C1 segment of cervical spinal cord (tissue), 14 donors: ENCODE measurements at places on chromosomes 11 and 22.

GRCh38 chr11:116686866-116687265 lies 85.9 kb downstream of the BUD13 start:
- no peak for DNase-seq

DNA sequence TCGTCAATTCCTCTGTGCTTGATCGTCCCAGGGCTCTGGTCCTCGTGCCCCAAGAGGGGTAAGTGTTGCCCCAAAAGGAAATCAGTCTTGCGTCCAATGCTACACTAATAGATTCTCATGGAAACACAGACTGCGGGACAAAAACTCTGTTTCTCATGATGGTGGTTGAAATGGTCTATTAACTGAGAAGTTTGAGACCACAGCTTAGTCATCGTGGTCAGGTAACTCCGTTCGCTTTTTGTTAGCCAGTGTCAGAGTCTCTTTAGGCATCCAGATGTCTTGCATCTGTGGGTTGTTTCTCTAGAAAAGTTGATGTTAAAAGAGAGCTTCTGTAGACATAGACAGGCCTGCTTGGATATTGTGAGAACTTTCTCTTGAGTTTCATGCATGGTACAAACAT lies 104.6 kb upstream of the SORL1-AS1 start:
- DNase-seq = no peak

GRCh38 chr11:88208745-88209144 lies 33.5 kb upstream of the RAB38 start:
- no peak for DNase-seq

DNA sequence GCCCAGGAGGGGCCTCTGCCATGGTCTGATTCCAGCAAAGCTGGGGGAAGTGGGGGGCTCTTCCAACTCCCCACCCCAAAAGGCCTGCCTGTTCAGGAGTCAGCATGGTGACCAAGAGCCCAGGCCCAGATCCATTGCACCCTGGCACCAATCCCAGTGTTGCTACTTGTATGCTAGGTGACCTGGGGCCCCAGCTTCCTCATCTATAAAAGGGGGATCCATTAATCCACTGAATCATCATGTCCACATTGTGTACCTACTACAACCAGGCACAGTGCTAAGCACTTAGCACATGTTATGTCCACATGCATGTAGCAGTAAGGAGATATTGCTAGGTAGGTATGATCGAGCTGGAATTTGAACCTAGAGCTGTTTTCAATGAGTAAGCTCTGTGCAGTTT lies 2.0 kb downstream of the SYT12 start:
- no peak for DNase-seq

DNA sequence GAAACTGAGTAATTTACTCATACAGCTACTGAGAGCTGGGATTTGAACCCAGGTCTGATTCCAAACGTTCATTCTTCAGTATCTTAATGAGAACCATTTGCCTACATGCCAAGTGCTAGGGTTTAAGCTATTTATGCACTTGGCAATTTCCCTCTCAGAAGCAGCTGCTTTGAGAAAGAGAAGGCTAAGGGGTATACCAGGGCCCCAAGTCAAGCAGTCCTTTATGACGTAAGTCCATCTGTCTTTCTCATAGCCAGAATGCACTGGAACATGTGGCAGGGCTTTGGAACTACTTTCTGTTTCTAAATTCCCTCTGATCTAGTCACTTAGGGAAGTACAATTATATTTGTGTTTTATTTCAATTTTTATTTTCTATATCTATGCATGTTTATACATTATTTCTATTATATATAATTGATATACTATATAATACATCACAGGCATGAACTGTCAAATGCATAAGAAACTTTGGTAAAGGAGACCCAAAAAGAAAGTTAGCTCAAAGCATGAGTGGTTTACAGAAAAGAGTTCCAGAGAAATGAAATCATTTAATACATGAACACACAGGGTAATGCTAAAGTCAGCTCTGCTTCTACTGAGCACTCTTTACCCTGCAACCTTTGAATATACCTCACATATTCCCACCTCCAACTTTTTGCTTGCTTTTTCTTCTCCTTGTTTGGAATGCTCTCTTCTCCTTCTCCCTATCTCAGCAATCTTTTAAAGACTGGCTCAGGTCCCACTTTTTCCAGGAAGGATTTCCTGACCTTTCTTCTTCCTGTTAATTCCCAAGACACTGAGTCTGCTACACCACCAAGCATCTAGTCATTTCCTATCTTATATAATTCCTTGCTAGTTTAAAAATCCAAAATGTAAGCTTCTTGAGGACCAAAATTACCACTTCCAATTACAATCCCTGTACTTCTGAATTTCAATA lies 80.5 kb upstream of the GDPD4 start:
- no peak for DNase-seq

DNA sequence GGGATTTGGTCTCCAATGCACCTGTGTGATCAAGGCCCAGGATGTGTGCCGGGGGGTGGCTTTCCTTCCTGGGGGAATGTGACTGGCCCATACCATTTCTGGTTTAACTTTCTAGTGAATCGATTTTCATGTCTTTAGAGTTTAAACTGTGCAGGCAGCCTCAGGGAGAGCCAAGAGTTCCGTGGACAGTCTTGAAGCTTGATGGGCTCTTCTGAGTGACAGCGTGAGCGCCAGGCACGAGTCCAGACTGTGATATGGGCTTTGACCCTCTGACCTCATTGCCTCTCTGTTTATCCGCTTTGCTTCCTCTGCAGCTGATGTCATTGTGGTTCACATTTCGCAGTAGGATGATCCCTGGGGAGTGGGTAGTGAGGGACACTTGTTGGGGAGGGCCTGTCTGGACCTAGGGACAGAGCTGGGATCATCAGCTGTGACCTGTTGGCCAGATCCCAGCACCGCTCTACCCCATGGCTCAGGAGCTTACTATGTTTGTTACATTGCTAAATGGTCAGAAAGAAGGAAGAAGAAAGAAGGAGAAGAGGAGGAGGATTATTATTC lies 80.6 kb upstream of the CLDN5 start:
- DNase-seq = no peak

- no peak for DNase-seq
These were observed 501.3 kb upstream of the TENM4 start for GRCh38 chr11:79942090-79942489.

GRCh38 chr11:16800382-16800781 lies 61.9 kb downstream of the C11orf58 start:
- DNase-seq = no peak

- DNase-seq = no peak
These were observed 18.9 kb downstream of the MRGPRG start for GRCh38 chr11:3199537-3200295.

DNA sequence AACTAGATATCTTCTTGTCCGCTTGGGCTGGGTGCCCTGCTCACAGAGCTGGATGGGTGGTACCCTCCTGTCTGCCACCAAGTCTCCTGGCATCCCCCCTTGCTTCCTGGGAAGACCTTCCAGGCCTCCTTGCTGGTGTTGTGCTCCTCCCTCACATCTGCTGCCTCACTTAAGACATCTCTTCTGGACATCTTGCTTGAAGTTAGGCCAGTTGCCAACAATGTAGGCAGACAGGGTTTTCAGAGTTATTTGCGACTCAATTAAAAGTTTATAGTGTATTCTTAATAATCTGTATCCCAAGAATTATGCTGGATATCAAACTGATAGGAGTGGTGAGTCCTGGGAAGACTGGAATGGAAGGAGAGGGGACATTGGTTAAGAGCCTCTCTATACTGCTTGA lies 64.0 kb upstream of the TNRC6B start:
- no peak for DNase-seq

DNA sequence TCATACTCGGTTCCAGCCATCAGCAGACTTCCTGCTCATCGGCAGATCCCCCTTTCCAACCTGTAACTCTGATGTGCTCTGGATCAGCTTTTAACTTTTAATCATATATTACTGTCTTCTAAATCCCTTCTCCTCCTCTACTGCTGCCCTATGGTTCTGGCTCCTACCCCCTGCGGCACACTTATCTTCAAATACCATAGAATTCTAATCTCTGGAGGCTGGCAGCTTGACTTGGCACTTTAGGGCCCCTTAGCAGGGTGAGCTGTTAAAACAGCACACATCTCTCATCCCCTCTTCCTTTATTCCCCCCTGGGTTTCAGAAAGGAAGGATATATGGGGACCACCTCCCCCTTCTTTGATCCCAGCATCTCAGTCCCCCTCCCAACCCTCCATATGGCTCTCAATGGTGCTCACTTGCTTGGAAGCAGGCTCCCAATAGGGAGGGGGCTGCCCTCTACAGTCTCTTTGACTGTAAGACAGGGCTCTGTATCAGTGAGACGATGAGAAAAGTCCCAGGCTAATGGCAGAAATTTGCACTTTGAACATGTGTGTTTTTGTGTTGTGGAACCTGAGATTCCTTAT lies 4.4 kb upstream of the CNTF start:
- no peak for DNase-seq

GRCh38 chr11:66412110-66412509 lies 8.7 kb upstream of the NPAS4 start:
- DNase-seq = no peak

DNA sequence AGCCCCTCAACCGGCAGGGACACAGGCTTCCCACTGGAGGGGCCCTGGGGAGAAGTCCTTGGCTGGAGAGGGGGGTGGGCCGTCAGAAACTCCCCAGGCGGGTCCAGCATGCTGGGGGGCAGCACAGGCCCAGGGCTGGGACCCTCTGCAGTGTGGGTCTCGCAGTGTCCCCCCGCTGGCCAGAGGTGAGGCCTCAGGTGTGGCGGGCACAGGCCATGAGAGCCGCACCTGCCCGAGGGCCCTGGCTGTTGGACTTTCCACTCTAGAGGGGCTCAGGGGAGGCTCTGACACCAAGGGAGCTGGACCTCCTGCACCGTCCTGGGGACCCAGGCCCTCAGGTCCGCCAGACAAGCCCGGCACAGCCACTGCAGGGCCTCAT lies 10.7 kb upstream of the PIM3 start:
- DNase-seq = no peak

GRCh38 chr11:126707498-126707897 lies 293.1 kb downstream of the KIRREL3 start:
- no peak for DNase-seq

DNA sequence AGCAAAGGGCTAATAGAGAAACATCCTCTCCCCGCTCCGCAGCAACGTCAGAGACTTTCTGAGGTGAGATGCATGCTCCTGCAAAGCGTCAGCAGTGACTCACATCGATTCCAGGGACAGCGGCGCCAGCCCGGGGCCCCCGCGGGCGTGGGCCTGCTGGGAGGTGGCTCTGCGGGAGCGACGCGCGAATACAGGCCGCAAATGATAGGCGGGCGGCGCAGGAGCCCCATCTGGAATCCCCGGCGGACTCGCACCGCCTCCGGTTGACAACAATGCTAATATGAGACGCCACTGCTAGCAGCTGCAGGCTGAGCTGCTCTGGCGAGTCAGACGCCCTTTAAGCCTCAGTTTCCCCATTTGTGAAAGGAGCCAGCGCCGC lies 557 bp downstream of the RANGAP1 start:
- peak; percentile 44 for DNase-seq

DNA sequence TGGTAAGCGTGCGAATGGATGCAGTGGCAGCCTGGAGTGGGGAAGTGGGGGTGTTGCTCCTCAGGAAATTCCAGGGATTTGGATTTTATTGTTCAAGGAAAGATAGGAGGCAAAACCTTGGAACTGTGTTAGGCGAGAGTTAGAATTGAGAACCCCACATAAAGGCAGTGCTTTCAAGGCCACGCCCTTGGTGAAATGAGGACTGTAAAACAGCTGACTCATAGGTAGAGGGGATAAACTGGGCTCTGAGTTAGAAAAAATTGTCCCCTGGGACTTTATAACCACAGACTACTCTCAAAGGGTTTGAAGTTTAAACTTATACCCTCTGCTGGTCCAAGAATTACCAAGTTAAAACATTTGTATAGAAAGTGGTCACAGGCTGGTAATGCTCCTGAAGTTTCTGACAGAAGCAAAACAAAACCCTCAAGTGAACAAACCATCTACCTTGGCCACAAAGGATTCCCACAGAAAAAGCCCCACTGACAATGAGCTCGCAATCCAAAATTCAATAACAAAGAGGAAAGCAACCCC lies 250.3 kb upstream of the TBCEL start:
- no peak for DNase-seq

DNA sequence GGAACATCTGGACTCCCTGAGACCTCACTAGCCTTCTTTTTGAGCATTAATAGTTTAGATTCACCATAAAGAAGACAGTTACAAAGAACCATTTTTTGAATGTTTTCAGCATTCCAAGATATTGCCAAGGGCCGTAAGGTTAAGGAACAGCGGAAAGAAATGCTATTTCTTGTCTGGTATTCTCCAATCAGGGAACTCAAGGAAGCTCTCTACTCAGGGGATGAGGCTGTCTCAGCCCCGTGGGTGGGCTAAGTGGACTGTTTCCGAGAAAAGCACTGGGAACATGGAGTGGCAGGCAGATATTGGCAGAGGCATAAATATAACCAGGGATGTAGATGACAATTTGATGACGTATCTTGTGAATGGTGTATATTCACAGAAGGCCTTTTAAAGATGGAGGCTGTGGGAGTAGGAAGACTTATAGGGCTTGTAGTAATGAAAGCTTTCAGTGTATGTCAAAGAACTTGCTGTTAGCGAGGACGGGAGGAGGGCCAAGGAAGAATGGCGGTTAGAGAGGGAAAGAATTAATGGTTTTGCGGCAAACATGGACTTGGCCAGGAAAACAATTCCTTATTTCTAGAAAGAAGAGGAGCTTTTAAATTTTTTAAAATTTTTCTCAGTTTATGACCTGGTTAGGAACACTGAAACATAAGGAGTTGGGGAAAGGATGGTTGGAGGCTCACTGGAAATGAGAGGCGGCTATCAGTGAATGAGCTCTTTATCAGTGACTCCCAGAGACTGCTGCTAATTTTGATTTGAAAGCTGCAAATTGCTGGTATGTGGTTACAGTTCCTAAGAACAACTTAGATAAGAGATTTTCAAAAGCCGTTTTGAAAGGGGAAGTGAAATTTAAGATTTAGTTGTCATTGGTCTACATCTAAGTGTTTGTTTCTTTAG lies 64.6 kb downstream of the ST3GAL4 start:
- no peak for DNase-seq

- no peak for DNase-seq
These were observed 564.7 kb downstream of the KCNA4 start for GRCh38 chr11:29452146-29452545.

DNA sequence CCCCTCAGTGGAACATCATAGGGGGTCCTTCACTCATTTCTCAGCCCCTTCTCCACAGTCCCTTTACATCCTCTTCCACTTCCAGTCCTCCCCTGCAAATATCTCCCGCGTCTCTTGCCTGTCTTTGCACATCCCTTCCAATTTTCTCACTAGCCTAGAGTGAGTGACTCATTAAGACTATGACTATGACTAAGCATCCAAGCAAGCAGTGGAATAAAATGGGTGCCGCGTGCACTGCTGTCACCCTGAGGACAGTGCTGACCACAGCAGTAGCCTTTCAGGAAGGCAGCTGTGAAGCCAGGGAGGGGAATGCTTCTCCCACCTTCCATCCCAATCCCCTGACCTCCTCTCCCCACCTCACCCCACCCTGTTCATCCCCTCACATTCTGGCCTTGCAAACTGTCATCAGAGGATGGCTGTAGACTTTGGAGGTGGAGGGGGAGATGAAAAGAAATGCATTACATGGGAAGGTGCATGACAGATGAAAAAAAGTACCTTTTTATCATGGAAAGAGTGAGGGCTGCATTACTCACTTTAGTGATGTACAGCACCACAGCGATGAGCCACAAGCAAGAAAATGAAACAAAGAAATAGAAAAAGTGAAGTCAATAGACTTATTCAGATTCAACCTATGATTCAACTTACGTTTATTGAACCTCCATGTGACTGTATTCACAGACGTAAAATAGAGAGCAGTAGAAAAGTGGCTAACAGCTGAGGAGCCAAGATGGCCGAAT lies 948.2 kb downstream of the NTM start:
- DNase-seq = no peak
